H1 (cell line): ENCODE measurements at places on chromosomes 3 and 15. TPM values are rescaled to one million over a fixed set of nuclear protein-coding genes. Genes with fewer than 3 reads are reported as not detected.

GRCh38 chr3:134295930-134296329, 45.3 kb upstream of the RYK start:
- DNase-seq = no peak
- H3K4me1 ChIP-seq = no peaks in the 10 kb centered on the region
- H3K27ac ChIP-seq = no peak overlapping the region
- H3K4me3 ChIP-seq = no peak overlapping the region

GRCh38 chr15:41847981-41848380, 9.3 kb downstream of the PLA2G4B start:
- H3K36me3 ChIP-seq = peaks cover 4% of the 10 kb centered on the region; the same call in 1 of the 2 replicates
- H3K27ac ChIP-seq = no peak overlapping the region
- no peaks in the 10 kb centered on the region for H3K4me1 ChIP-seq
- no peak for DNase-seq

Gene FETUB
- not detected in 2 replicates for total RNA-seq

GRCh38 chr15:68504681-68505170, 72.8 kb upstream of the ITGA11 start:
- H3K4me1 ChIP-seq = peaks cover 4% of the 10 kb centered on the region; the same call in 1 of the 2 replicates
- no peaks in the 10 kb centered on the region for H3K36me3 ChIP-seq
- no peaks in the 10 kb centered on the region for H3K27me3 ChIP-seq
- no peak overlapping the region for H3K27ac ChIP-seq
- no peak overlapping the region for H3K4me3 ChIP-seq

Gene KLHL40
- not detected in 2 replicates for total RNA-seq

GRCh38 chr3:180828723-180829408, 83.6 kb upstream of the FXR1 start:
- H3K27ac ChIP-seq = no peak overlapping the region
- DNase-seq = no peak
- no peaks in the 10 kb centered on the region for H3K27me3 ChIP-seq
- H3K4me1 ChIP-seq = no peaks in the 10 kb centered on the region
- no peaks in the 10 kb centered on the region for H3K36me3 ChIP-seq
- no peak overlapping the region for H3K4me3 ChIP-seq

GRCh38 chr3:70992131-70992530, 591.4 kb downstream of the FOXP1 start:
- peaks cover 6% of the 10 kb centered on the region for H3K36me3 ChIP-seq
- H3K27ac ChIP-seq = no peak overlapping the region
- no peaks in the 10 kb centered on the region for H3K4me1 ChIP-seq
- DNase-seq = no peak
- no peak overlapping the region for H3K4me3 ChIP-seq

DNA sequence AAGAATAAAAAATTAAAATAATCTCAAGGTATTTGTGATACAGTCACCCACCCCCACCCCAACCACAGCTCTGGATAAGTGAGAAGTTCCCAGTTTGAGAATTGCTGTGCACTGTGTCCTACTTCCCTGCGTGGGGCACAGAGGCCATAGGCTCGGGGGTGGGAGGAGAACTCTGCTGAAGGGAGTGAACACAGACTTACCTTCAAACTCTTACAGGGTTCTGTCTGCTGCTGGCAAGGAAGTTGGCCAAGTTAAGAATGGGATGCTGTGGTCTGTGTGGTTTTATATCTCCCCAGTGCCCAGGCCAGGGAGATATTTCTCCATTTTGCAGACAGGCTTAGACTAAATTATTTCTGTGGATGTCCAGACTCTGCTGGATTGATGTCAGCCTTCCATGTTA, 37.6 kb downstream of the SPTSSB start:
- no peaks in the 10 kb centered on the region for H3K27me3 ChIP-seq
- DNase-seq = no peak
- no peak overlapping the region for H3K4me3 ChIP-seq
- no peaks in the 10 kb centered on the region for H3K36me3 ChIP-seq

Gene SEC11A
- 250 and 268 TPM in 2 replicates for total RNA-seq

Gene ATP13A5
- total RNA-seq = not detected in 2 replicates

Gene SELENOT
- 74.7 and 79.0 TPM in 2 replicates for total RNA-seq

DNA sequence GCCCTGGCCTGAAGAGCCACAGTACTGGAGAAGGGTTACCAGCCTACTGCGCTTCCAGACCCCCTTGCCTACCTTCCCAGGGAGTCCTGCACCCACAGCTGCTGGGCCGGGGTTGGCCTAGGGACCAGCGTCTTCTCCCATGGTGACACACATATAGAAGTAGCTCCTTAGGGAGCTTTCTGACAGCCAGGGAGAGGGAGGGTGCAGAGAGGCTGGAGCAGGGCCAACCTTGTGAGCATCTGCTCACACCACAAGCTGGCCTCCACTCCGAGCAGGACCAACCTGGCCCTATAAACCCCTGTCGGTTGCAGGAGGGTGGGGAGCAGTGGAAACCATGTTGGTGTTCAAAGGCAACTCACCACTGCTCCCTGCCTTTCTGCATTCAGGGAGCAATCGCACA, 35.2 kb downstream of the SRPRB start:
- no peaks in the 10 kb centered on the region; the same call in 1 of the 2 replicates for H3K36me3 ChIP-seq
- H3K27ac ChIP-seq = no peak overlapping the region
- no peaks in the 10 kb centered on the region for H3K4me1 ChIP-seq
- no peak for DNase-seq
- H3K27me3 ChIP-seq = no peaks in the 10 kb centered on the region

GRCh38 chr3:46564190-46565021, 1.7 kb downstream of the LRRC2 start:
- DNase-seq = no peak
- no peaks in the 10 kb centered on the region for H3K36me3 ChIP-seq
- no peak overlapping the region for H3K4me3 ChIP-seq
- H3K27me3 ChIP-seq = no peaks in the 10 kb centered on the region
- H3K27ac ChIP-seq = no peak overlapping the region
- peaks cover 27% of the 10 kb centered on the region for H3K4me1 ChIP-seq

GRCh38 chr3:11634081-11634635, 9.6 kb downstream of the VGLL4 start:
- no peak overlapping the region for H3K27ac ChIP-seq
- no peak for DNase-seq
- H3K4me1 ChIP-seq = peaks cover 5% of the 10 kb centered on the region
- H3K36me3 ChIP-seq = no peaks in the 10 kb centered on the region
- no peak overlapping the region for H3K4me3 ChIP-seq

- H3K27me3 ChIP-seq = no peaks in the 10 kb centered on the region
- H3K36me3 ChIP-seq = peaks cover 3% of the 10 kb centered on the region; the same call in 1 of the 2 replicates
- H3K4me1 ChIP-seq = no peaks in the 10 kb centered on the region
- H3K4me3 ChIP-seq = no peak overlapping the region
- H3K27ac ChIP-seq = no peak overlapping the region
- DNase-seq = no peak
Measured at GRCh38 chr3:149005416-149005815, 14.1 kb downstream of the GYG1 start.

Gene TUSC7
- total RNA-seq = not detected in 2 replicates

DNA sequence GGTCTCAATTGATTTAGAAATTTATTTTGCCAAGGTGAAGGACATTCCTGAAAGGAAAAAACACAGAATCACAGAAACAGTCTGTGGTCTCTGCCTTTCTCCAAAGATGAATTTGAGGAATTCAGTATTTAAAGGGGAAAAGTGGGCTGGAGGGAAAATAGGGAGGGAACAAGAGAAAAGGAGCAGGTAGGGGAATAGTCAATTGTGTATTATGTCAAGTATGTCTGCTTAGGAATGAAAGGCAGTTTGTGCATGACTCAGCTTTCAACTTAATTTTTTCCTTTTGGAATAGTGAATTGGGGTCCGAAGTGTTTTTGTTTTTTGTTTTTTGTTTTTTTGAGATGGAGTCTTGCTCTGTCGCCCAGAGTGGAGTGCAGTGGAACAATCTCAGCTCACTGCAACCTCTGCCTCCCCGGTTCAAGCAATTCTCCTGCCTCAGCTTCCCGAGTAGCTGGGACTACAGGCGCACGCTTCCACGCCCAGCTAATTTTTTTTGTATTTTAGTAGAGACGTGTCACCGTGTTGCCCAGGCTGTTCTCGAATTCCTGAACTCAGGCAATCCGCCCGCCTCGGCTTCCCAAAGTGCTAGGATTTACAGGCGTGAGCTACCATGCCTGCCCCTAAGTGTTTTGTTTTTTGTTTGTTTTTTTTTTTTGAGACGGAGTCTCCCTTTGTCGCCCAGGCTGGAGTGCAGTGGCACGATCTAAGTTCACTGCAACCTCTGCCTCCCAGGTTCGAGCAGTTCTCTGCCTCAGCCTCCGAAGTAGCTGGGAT, 74.1 kb upstream of the MAP4 start:
- H3K4me1 ChIP-seq = no peaks in the 10 kb centered on the region
- H3K4me3 ChIP-seq = no peak overlapping the region
- no peak for DNase-seq

Gene IRAK2
- total RNA-seq = 1.3 and 1.5 TPM in 2 replicates

DNA sequence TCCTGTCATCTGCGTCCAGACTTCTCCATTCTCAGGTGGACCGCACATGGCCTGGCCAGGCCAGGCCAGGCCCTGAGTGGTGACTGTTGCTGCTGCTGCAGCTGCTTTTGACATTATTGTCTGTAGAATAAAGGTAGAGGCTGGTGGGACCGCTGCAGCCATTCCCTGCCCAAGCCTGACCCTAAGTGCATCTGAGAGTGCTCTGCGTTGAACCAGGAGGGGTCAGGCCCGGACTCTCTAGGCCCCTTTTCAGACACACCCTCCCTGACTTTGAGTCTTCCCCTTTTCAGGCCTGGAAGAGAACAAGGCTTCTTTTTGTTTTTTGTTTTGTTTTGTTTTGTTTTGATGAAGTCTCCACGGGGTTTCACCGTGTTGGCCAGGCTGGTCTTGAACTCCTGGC, 54.6 kb upstream of the FLNB start:
- DNase-seq = no peak
- H3K27me3 ChIP-seq = no peaks in the 10 kb centered on the region
- no peak overlapping the region for H3K27ac ChIP-seq
- no peaks in the 10 kb centered on the region for H3K36me3 ChIP-seq

Gene AKAP13
- 46.2 and 59.8 TPM in 2 replicates for total RNA-seq
